ENCODE measurements at places on chromosomes 4 and X. TPM values are rescaled to one million over a fixed set of nuclear protein-coding genes. Genes with fewer than 3 reads are reported as not detected.

DNA sequence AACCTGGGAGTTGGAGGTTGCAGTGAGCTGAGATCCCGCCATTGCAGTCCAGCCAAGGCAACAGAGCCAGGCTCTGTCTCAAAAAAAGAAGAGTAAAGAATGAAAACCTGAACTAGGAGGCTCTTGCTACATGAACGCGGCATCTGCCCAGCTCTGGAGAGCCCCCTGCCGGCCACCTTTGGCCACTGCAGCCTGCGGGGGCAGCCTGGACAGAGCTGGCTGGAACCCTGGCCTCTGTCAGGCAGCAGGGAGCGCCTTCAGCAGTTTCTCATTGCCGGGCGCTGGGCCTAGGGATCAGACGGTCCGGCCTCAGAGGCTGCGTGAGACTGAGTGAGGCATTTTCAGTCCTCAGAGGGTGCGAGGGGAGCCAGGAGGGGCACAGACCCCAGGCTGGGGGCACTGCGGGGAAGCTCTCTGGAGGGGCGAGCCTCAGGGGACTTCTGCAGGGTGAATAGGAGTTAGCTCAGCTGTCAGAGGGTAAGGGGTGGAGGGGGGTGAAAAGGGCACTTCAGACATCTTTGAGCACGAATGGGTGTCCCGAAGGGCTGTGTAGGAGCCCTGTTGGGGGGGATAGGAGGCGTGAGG lies 17.5 kb downstream of the DOK7 start:
- DNase-seq: peak; percentile 70

DNA sequence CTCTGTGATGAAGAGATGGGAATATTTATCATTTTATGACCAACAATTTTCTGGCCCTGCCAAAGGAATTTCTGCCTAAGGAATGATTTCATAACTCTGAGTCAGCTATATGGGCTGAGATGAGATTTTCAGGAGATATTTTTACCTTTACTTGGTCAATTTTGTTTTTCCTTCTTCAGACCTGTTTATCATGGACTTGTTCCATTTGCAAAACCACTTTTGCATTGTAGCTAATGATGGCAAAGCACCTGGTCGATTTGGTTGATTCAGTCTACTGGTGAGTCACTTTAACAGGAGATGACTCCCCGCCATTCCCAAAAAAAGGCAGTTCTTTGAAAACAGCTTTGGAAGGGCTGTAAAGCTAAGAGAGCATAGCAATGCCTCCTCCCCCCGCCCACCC lies 53.3 kb downstream of the TEX13A start:
- DNase-seq: no peak

GRCh38 chr4:53365486-53366300 lies at the start of gene SCFD2:
SCFD2 (minus strand) TSS chr4:53366061.
- DNase-seq: peak; percentile 89

The ART3 gene
- 0.45 TPM for total RNA-seq

The COX7B2 gene
- not detected for total RNA-seq

DNA sequence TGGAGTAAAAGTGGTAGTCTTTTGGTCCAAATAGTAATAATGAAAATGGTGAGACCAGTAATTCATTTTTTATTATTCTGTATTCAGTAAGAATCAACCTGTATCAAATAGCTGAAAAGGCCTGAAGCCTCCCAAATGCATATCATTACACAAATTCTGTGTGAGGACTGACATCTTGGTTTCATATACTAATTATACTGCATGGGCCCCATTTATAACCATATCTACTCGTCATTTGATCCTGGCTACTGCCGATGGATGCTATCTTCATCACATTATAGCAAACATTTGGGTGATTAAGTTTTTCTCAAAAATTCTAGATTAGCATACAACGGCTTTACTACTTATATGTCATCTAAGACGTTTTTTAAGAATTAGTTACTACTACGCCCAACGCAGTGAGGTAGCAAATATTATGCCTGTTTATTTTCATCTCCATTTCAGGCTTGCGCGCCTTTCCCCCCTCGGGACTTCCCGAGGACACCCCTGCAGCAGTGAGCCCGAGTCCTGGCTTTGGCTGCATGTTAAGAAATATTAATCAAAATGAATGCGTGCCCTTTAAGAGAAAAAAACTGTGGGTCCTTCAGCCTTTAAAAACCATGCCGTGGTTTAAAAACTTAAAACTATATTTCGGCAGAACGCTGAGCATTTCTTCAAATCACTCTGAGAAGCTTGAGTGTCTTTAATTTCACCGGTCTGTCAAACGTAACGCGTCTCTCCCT lies 814 bp upstream of the MMAA start:
- no peak for DNase-seq

GRCh38 chrX:9816084-9816700 lies 30.0 kb downstream of the SHROOM2 start:
- DNase-seq: no peak

All from mesothelial cell of epicardium (in vitro differentiated cells).